ENCODE measurements at places on chromosomes 5 and 9.

- DNase-seq = no peak
Observed at GRCh38 chr9:2730971-2731370, 13.7 kb downstream of the KCNV2 start.

DNA sequence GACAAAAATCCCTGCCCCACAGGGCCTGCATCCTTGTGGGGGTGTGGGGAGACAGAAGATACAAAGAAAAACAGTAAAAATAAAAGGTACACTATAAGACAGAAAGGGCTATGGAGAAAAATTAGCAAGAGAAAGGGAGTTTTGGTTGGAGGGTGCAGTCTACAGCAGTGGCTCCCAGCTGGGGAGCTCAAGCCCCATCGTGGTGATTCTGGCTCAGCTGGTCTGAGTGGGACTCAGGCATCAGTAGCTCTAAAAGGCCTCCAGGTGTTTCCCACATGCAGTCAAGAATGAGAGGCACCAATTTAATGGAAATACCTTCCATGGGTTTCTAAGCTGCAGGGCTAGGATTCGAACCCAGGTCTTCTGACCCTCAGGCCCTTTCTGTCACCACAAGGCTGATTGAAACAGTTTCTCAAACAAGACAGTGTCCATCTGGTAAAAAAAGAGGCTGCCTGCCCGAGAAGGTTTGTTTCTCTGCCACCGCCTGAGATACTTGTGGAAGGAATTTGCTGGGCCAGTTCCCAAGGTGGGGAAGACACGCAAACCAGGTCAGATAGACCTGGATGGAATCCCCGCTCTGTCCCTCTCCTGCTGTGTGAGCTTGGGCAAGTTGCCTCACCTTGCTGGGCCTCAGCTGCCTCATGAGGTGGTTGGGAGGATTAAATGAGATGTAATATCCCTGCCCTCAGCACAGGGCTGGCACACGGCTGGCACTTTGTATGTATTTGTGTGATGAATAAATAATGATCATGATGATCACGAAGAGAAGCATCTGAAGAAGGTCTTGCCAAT, 43.1 kb downstream of the COL27A1 start:
- no peak for DNase-seq

DNA sequence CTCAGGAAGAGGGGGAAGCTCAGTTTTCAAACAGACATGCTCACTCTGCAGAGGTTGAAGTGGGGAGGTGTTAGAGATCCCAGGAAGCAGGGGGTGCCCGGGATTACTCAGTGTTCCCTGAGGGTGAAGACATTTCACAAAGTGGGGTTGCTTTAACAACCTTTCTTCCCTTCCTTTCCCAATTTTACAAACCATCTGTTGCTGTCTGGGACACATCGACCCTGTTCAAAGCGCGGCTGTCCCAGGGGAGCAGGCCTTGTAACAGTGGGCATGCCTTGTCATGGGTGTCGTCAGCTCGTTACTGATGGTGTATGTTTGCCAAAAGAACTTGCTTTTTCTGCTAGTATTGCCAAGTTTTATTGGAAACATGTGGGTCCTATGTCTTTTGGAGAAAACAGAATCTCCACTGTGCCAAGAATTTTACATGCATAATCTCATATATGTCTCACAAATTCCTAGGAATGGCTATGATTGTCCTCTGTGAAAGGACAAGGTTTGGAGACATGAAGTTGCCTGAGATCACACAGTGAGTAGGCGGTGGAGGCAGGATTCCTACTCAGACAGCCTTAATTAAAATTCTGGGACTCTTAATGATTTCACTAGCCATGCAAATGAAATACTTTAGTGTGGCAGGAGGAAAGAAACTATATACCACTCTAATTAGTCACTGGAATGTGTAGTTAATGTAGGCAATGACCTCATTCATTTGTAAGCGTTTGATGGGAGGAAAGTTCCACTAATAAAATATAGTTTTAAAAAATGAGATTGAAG, 198.9 kb downstream of the NXNL2 start:
- DNase-seq = no peak

- no peak for DNase-seq
Observed at GRCh38 chr9:15851766-15852165, 298.9 kb downstream of the CCDC171 start.

GRCh38 chr5:137142764-137143605, 356.1 kb downstream of the SPOCK1 start:
- DNase-seq = no peak

- no peak for DNase-seq
Observed at GRCh38 chr5:75525344-75525743, 13.7 kb downstream of the POLK start.

- no peak for DNase-seq
Observed at GRCh38 chr5:178423431-178423830, 166.8 kb downstream of the COL23A1 start.

- no peak for DNase-seq
Observed at GRCh38 chr5:171525085-171525484, 105.6 kb downstream of the FGF18 start.

DNA sequence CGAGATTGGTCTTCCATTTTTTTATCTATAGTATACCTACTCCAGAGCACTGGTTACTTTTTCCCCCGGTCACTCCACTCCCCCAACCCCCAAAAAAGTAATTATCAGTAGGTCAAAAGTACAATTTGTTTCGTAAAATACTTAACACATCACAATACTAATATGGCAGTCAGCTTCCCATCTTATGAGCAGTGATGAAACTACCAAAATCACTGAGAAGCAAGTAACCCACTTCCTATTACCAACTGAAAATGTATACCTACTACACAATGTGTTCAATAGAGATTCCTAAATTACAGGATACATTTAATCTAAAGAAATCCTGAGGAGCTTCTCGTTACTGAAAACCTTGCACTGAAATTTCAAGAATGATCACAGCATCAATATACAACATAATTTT, 1.9 kb downstream of the CERT1 start:
- no peak for DNase-seq

- no peak for DNase-seq
Observed at GRCh38 chr5:104626122-104626521, 1063.5 kb upstream of the NUDT12 start.

GRCh38 chr5:153742060-153742459, 251.6 kb downstream of the GRIA1 start:
- DNase-seq = no peak

DNA sequence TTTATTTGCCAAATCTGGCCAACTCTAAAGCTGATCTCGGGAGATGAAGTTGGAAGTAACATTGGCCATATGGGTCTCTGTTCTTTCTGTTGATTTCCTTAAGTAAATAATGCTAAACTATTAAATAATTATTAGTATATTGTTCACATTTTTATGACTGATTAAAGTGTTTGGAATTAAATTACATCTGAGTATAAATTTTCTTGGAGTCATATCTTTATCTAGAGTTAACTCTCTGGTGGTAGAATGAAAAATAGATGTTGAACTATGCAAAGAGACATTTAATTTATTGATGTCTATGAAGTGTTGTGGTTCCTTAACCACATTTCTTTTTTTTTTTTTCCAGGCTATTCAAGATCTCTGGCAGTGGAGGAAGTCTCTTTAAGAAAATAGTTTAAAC, 9.3 kb upstream of the FGF18 start:
- no peak for DNase-seq

DNA sequence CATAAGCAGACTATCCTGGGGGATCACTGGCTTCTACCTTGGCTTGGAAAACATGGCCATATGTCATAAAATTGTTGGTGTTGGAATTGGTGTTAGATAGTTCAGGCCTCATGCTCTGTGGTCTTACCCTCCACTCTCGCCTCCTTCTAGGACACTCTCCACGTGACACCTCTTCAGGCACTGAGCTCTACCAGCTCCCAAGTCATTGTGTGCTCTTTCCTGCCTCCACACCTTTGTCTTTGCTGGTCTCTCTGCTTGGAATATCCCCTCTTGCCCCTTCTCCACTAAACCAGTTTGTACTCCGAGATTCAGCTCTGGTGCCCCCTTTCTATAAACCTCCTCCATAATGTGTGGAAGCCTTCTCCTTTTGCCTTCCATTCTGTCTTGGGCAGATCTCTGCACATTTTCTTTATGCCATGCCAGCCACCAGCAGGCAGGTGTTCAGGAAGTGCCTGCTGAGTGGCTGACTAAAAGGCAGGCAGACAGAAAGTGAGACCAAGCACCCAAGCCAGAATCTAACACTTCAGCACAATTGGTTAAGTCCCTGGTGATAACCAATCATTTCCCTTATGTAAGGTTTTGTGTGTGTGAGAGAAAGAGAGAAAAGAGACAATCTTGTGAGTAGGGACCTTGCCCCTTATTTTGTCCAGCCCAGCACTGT, 37.7 kb downstream of the SAR1B start:
- peak; percentile 31 for DNase-seq

DNA sequence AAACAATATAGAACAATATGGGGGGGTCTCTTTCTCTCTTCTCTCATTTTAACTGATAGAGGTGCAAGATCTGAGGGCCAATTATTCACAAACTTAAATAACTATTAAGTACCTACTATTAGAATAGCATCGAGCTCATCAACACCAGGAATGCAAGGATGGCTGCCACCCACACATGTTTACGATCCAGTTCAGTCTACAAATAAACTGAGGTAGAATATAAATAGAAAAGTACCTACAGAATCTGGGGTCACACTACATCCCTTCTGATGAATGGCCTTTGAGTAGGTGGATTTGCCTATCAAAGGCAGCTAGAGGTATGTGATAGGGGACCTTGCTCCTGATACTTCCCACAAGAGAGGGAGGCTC, 91.8 kb upstream of the ZNF366 start:
- no peak for DNase-seq

GRCh38 chr5:117461403-117461802, 886.8 kb upstream of the SEMA6A start:
- no peak for DNase-seq

DNA sequence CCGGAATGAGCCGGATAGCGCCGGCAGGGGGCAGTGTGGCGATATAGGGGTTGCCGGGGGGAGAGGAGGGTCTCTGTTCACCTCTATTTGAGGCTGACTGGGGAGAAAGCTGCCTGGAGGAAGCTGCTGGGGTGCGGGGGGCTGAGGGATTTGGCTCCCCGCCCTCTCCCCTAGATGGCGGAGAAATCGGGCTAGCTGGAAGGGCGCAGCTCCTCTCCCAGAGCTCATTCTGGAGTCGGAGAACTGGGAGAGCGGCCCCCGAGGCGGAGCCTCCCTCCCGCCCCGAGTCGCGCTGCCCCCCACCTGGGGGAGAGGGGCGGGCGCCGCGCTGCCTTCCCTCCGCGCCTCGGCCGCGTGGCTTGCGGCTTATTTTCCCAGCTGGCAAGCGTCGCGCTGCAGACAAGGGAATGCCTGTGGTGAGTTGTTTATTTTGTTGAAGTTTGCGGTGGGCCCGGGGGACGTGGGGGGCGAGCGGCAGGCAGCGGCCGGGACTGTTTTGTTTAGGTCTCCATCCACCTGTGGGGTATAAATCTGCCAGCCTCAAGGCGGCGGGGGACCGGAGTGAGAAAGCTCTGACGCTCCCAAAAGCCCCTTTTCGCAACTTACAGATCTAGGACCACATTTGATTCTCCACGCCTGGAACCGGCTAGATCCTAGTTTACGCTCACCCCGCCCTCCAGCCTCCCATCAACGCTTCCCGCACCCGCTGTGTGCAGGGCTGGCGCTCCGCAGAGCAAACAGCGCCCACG, 4.1 kb upstream of the RGMB start:
- peak; percentile 55 for DNase-seq

GRCh38 chr5:13278148-13278547, 666.3 kb downstream of the DNAH5 start:
- no peak for DNase-seq

DNA sequence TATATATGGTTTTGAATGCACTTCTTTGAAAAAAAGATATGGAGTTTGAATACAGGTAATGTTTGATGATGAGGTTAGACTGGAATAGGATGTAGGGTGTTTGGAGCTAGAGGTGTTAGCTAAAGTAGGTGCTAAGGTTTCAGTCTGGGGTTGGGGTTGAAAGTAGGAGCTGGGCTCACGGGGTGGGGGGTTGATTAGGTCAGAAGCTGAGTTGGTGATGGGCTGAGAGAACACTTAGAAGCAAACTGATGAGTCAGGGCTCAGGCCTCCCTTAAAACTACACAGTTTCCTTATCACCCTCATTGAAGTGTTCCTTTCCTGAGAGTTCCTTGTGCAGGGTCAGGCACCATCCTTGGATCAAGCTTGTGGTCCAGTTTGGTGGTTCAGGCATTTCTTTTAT, 308.8 kb upstream of the ADAMTS16 start:
- DNase-seq = no peak

- no peak for DNase-seq
Observed at GRCh38 chr5:56170557-56170956, 62.6 kb downstream of the ANKRD55 start.

- peak; percentile 4 for DNase-seq
Observed at GRCh38 chr5:113487416-113487780, 855 bp downstream of the MCC start.

DNA sequence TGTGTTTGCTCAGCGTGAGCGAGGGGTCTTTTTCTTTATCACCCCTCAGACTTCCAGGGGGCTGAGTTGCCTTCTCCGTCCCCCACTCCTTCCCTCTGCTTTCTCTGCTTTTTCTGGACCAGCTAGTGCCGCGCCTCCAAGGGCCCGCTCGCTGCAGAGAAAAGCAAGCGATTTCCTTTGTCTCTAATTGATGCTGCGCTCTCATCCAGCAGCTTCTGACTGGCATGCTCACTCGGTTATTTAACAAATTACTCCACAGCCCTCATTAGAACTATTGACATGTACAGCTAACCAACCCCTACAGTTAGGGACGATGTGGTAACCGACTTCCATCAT, 288.0 kb downstream of the ELAVL2 start:
- DNase-seq = no peak

GRCh38 chr5:29715167-29715566, 1478.3 kb upstream of the CDH6 start:
- DNase-seq = no peak

- no peak for DNase-seq
Observed at GRCh38 chr5:119402081-119402480, 46.3 kb downstream of the TNFAIP8 start.

GRCh38 chr9:82552784-82553183, 510.2 kb downstream of the RASEF start:
- DNase-seq = no peak

- DNase-seq = no peak
Observed at GRCh38 chr5:146098047-146098446, 7.3 kb downstream of the PLAC8L1 start.

DNA sequence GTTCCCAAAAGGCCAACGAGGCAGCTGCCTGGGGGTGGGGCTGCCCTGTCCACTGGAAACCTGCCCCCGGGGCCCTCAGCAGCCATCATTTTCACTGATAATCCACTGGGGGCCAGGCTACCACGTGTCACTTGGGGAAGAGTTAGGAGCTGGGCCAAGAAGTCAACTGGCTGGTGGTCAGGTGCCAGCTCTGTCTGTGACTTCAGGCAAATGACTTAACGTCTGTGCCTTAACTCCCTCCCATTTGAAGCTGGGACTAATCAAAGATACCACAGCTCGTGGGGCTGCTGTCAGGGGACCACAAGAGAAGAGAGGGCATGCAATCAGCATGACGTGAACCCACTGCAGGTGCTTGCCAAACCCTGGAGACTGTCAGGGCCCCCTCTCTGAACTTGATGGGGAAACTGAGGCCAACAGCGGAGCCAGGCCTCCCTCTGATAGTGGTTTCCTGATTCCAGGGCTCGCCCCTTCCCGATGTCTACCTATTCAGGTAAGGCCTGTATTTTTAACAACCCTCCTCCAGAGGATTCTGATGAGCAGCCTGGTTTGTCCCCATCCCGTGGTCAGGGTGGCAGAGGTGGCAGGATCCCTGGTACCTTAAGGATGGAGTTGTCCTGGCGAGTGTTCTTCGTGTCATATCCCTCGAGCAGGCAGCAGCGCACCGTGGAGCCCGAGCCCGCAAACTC, 12.3 kb upstream of the DPM2 start:
- no peak for DNase-seq

All from activated CD4-positive, alpha-beta T cell treated with anti-CD3 and anti-CD28 coated beads for 48 hours (primary cell).